Choroid plexus epithelial cell (primary cell): ENCODE measurements at places on chromosomes 3 and 15.

- DNase-seq = no peak
Observed at GRCh38 chr15:50107591-50108408, 11.2 kb downstream of the ATP8B4 start.

DNA sequence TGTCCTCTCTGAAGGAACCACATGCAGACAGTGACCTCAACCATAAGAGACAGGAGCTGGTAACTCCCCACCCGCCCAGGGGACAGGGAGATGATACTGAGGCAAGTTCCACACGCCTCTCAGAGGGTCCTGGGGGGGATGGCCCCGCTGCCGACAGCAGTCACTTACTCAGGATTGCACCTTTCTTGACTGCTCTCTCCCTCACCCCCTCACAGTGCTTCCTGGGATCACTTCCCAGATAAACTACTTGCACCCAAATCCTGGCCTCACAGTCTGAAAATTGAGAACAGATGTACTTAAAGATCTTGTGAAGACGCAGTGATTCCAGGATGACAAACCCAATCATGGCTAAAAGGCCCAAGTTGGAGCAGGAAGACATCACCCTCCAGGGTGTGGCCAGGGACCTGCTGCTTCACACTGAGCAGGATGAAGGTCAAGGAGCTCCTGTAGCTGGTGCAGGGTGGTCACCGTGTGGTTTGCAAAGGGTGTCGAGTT, 207.6 kb downstream of the ADAMTS17 start:
- DNase-seq = no peak

DNA sequence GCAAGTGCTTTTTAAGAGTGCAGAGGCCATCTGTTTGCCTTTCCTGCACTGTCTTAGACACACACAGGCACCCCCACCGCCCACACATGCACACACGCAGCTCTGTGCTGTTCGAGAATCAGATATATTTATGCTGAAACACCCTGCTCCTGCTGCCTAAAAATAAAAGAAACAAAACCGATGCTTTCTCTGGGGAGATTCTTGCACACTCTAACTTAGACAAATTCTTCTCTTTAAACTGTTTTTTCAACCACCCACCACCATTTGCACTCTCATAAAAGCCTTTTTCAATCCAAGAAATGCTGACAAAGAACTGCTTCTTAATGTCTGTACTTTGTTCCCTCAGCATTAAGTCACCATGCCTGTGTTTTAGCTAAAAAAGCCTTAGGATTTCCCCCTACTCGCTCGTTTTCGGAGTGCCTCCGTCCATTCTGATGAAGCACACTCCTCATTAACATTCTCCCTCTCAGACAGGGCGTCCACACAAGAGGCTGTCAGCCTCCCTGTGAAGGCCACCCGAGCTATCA, 26.2 kb downstream of the SLC12A8 start:
- peak; percentile 56 for DNase-seq

DNA sequence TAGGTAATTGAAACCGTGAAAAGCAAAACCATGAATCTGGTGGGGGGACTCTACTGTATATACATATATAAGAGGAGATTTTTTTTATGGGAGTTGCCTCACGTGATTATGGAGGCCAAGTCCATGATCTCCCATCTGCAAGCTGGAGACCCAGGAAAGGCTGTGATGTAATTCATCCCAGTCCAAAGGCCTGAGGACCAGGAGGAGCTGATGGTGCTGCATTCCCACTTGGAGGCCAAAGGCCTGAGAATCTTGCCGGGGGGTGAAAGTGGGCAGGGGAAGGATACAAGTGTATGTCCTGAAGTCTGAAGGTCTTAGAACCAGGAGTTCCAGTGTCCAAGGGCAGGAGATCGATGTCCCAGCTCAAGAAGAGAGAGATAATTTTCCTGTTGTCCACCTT, 37.1 kb upstream of the CEMIP start:
- DNase-seq = no peak

GRCh38 chr3:182392182-182392937, 400.9 kb upstream of the ATP11B start:
- DNase-seq = no peak

GRCh38 chr15:56034514-56034913, 41.1 kb upstream of the NEDD4 start:
- no peak for DNase-seq

- no peak for DNase-seq
Observed at GRCh38 chr15:61309031-61309511, 80.0 kb upstream of the RORA start.

GRCh38 chr3:56302417-56302816, 165.8 kb downstream of the ERC2 start:
- peak; percentile 11 for DNase-seq

- no peak for DNase-seq
Observed at GRCh38 chr3:123371859-123372685, 76.8 kb downstream of the ADCY5 start.

DNA sequence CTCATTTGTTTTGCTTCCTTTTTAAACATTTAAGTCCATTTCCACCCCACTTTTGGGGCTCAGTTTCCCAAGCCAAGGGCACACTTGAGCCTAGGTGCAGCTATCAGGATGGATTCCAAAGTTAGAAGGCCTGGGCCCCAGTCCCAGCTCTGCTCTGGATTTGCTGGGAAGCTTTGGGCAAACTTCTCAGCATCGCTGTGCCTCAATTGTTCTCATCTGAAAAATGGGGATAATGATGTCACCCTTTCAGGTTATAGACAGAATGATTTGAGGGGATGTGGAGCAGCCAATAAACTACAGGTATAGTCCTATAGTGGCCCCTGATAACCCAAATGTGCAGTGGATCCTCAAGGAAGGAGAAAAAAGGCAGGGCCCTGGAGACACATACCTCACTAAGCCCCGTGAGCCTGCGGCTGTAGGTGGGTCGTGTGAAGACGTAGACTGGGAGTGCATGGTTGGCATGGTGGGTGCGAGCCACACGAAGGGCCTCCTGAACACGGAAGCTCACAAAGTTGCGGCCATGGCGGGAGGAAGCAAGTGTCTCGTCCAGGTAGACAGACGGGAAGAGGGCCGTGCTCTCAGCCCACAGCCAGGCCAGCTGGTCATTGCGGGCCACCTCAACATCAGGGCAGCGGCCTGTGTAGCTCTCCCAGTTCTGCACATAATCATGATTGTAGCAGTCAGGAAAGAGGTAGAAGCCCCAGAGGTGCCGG, 3.2 kb downstream of the HYAL2 start:
- DNase-seq = no peak

- no peak for DNase-seq
Observed at GRCh38 chr3:13260259-13261103, 159.6 kb downstream of the NUP210 start.

- DNase-seq = no peak
Observed at GRCh38 chr15:40061212-40061901, 22.4 kb upstream of the SRP14 start.

- DNase-seq = peak; percentile 47
Observed at GRCh38 chr3:8767667-8768363, 1.6 kb downstream of the OXTR start.

DNA sequence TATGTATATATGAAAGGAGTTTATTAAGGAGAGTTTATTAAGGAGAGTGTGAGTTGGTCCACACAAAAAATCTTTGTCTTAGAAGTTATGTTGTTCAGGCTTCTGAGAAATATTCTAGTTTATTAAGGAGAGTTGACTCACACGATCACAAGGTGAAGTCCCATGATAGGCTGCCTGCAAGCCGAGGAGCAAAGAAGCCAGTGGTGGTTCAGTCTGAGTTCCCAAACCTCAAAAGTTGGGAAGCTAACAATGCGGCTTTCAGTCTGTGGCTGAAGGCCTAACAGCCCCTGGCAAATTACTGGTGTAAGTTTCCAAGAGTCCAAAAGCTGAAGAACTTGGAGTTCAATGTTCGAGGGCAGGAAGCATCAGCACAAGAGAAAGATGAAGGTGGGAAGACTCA, 42.4 kb upstream of the DAZL start:
- DNase-seq = peak; percentile 1
